Non-pigmented ciliary epithelial cell (primary cell): ENCODE measurements at places on chromosomes 5 and 9.

- DNase-seq, result no peak
Measured at GRCh38 chr9:127927201-127927987, 3.2 kb downstream of the PIP5KL1 start.

- DNase-seq, result no peak
Measured at GRCh38 chr9:105176194-105176593, 68.3 kb upstream of the SLC44A1 start.

- DNase-seq, result no peak
Measured at GRCh38 chr9:90555351-90556057, 87.1 kb downstream of the DIRAS2 start.

- DNase-seq, result no peak
Measured at GRCh38 chr9:83196946-83197345, 134.0 kb upstream of the RASEF start.

- DNase-seq, result peak; percentile 35
Measured at GRCh38 chr5:82100303-82101077, 128.7 kb downstream of the ATG10 start.

GRCh38 chr9:25350011-25350410 lies 328.2 kb downstream of the TUSC1 start:
- DNase-seq, result no peak

- DNase-seq, result no peak
Measured at GRCh38 chr5:172864747-172865146, 30.7 kb downstream of the ERGIC1 start.

DNA sequence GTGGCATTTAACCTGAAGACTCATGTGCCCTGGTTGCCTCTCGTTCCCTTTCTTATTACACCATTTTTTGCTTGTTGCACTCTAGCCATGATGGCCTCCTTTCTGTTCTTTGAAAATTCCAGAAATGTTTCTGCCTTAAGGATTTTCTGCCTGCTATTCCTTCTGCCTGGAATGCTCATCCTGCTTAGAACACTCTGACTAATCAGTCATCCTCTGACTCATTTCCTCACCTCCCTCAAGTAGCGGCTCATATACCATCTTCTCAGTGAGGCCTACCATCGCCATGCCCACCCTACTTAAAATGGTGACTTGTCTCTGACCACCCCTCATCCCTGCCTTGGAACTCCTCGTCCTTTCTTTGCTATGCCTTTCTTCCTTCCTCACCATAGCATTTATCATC lies 68.8 kb downstream of the KIF4B start:
- DNase-seq, result peak; percentile 52

DNA sequence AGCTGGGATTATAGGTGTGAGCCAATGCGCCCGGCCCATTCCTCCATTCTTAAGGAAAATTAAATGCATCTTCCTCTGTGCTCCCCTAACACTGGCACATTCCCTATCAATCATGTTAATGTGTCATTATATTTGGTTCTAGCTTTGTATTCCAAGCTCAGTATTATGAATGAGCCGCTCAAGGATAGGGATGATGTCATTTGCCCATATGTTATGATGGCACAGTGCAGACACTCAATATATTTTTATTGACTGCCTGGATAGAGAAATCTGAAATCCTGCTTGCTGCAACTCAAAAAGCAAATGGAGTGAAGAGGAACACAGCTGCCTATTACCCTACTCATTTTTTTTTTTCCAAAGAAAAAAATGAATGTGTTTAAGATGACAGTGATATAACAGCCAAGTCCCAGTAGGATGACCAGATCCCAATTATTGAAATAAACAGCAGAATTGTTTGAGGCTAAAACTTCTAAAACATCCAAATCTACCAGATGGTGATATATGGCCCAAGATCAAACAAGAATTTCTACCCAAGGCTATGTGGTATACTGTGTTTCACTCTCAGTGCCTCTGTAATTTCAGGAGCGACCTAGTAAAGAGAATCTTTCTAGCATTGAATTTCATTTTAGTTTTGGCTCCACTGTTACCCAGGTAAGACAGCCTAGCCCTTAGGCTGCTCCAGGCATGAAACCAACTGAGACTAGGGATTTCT lies 16.3 kb downstream of the SUSD1 start:
- DNase-seq, result no peak

DNA sequence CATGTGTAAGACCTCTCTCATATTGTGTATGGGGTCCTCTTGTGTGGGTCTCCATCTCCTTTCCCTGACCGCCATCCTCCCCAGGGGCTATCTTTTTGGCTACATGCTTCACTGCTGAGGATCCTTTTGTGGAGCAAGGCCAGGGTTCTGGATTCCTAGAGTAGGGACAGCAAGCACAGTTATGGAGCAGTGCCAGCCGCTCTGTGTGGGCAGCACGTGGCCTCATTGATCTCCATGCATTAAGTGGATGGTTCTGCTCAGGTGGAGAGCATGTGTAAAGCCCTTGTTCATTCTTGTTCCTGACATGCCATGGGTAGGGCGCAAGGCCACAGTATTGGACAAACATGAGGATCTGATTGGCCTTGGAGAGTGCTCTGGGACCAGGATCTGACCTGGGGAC lies 8.9 kb downstream of the PHF2 start:
- DNase-seq, result no peak

DNA sequence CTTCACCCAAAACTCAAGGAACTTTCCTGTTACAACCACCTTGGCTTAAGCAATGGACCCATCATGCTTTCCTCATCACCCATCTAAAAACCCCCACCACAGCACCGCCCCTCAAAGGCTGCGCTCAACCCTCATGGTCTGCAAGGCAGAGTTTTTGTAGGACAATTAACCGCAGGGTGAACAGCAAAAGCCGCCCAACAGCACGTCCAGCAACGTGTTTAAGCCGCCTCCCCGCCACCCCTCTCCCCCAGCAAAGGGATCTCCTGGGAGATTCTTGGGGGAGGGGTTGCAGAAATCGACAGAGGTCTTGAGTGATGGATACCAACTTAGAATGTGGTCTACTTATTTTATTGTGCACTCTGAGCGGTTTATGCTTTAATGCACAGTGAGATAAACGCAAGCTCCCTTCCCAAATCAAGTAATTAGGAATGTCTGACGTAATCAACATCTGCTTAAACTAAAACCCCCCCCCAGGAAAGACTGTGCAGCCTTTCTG lies 1.9 kb downstream of the ROR2 start:
- no peak for DNase-seq
